Hepatocyte (in vitro differentiated cells): ENCODE measurements at places on chromosomes 5 and 9.

DNA sequence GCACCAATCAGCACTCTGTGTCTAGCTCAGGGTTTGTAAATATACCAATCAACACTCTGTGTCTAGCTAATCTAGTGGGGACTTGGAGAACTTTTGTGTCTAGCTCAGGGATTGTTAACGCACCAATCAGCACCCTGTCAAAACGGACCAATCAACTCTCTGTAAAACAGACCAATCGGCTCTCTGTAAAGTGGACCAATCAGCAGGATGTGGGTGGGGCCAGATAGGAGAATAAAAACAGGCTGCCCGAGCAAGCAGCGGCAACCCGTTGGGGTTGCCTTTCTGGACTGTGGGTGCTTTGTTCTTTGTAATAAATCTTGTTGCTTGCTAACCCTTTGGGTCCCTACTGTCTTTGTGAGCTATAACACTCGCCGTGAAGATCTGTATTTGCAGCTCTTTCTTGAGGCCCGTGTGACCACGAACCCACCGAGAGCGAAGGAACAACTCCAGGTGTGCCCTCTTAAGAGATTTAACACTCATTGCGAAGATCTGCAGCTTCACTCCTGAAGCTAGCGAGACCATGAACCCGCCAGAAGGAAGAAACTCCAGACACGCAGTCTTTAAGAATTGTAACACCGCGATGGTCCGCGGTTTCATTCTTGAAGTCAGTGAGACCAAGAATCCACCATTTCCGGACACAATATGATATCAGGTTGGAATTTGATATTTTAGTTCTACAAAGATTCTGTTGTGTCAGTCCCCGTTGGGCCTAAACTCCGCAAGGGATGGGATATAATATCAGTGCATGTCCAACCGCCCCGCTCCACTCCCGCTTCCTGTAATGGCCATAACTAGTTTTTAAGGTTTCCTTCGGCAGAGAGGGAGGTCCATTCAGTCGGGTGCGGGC lies 740 bp upstream of the TRMT10B start:
- no peak for DNase-seq

GRCh38 chr5:88480245-88480644 lies 211.6 kb upstream of the TMEM161B start:
- no peak for DNase-seq

DNA sequence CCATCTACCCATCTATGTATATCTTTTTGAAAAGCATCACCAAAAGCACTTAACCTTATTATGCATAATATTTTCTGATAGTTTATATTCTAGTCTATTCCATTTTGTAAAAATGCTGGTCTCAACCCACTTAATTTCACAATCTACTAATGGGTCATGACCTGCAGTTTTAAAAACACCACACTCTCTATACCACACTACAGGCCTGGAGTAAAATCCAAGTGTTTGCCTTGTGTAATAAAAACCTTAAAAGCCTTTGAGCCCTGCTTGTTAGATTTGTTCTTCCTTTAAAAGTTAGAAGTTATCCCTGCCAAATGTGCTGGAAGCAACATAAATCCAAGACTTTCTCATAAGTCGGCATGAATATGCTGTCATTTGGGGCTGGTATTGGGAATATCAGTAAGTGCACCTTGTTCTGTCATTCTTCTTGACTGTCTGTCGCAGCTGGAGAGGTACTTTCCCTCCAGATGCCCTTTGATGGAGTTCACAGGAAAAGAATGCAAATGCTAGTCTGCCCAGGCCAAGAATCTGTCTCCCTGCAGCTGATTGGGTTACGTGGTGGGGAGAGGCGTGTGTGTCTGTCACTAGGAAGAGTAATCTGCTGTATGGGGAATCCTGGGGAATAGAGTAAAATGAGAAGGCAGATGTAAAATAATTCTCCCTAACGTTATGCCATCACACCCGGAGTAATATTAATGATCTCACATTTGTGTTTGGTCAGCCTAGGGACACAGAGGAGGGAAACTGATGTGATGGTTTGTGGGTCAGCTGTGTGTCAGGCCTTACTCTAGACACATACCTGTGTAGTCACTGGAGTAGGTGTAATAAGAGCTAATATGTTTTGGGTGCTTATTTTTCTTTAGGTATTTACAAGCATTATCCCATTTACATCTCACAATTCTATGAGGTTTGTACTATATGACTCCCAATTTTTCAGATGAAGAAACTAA lies 79.4 kb downstream of the ZNF366 start:
- DNase-seq, result peak; percentile 30

DNA sequence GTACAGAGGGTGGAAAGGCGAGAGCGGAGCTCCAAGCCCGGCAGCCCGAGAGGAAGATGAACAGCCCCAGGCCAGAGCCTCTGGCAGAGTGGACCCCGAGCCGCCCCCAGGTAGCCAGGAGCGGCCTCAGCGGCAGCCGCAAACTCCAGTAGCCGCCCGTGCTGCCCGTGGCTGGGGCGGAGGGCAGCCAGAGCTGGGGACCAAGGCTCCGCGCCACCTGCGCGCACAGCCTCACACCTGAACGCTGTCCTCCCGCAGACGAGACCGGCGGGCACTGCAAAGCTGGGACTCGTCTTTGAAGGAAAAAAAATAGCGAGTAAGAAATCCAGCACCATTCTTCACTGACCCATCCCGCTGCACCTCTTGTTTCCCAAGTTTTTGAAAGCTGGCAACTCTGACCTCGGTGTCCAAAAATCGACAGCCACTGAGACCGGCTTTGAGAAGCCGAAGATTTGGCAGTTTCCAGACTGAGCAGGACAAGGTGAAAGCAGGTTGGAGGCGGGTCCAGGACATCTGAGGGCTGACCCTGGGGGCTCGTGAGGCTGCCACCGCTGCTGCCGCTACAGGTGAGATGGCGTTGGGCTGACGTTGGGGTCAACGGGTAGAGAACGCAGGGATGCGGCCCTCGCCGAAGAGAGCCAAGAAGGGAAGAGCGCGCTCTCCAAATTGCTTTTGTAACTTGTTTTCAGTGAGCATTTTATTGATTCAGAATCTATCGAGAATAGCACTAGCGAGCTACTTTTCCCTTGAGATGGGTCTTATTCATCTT lies at the start of gene PTGER4:
TSS of gene PTGER4 (plus strand) at position 3 of the 769 bp plus-strand sequence. CDS start 1,079 bp downstream, outside the sequence.
- DNase-seq, result no peak

DNA sequence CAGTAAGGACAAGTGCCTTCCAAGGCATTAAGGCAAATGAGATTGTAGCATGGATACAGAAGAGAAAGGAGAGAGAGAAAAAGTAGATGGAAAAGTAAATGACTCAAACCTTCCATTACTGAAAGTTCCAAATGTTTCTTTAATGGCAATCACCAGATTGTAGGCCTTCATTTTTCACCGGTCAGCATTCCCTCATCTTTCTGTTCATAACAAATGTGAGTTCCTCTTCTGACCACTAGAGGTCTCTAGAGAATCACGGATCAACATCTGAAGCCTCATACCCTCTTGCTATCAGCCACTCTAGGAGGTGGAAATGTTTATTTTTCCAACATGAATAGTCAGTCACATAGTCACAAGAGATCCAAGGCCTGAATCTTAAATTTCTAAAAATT lies 73.6 kb upstream of the RPS23 start:
- DNase-seq, result peak; percentile 75

DNA sequence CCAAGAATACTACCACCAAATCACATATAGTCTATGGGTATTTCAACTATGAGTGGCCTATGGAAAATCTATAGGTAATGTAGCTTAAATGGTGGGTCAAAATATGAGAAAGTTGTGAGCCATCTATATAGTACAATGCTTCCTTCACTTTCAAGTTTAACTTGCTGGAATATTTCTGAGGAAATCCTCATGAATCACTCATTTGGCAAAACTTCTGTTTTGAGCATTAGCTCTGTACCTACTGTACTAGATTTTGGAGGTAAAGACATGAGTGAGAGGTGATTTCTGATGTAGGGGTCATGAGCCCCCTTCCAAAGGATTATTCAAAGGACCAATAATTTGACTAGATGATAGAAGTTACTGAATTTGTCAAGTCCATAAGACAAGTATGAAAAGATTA lies 80.6 kb upstream of the DAB2 start:
- DNase-seq, result no peak

- no peak for DNase-seq
These were observed 104.0 kb downstream of the ERCC6L2 start for GRCh38 chr9:95979446-95979845.

GRCh38 chr9:33172256-33173238 lies 5.4 kb upstream of the B4GALT1 start:
- peak; percentile 66 for DNase-seq

DNA sequence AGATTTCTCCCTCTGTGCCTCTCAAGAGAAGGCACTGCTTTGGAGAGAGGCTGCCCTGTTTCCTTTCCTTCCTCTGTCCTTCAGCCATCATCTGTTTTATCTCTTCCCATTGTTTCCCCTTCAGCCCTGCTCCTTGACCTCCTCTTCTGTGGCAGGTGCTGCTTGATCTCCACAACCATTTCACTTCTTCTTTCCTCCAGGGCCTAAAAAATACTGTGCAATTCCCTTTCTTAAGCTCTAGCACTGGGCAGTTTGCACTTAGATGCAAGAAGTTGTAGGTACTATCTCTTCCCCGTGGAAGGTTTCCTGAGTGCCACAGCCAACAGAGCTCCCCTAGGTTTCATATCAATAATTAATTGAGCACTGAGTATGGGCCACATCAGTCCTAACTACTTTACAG lies 8.8 kb upstream of the ADRB2 start:
- DNase-seq, result no peak

DNA sequence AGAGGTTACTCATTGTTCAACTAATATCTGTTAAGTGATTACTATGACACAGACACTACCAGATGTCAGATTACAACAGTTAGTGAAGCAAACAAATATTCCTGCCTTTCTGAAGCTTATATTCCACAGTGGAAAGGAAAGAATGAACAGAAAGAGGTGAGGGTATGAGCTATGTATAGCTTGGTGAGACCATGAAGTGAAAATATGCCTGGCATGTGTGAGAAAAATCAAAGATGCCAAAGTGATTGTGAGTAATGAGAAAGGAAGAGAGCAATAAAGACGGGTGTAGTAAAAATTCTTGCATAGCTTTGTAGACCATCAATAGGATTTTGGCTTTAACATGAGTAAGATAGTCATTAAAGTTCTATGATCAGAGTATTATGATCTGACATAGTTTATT lies 734.5 kb upstream of the NUDT12 start:
- no peak for DNase-seq

GRCh38 chr9:136701668-136702053 lies 10.7 kb upstream of the DIPK1B start:
- no peak for DNase-seq

DNA sequence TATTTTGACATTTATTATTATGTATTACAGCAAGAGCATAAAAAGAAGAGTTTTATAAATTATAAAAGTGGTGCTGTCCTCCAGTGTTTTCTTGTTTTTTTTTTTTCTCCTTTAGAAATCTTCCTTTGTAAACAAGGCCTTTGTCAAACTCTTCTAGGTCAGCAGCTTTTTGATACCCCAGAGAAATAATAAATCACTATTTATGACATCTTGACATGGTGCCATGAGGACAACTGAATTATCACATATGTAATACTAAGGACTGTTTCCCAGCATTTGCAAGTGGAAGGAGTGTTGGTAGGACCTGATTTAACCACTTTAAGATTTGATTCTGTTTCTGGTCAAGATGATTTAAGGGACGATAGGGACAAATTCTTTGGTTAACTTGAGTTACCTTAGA lies 4.6 kb downstream of the SMARCA2 start:
- no peak for DNase-seq

DNA sequence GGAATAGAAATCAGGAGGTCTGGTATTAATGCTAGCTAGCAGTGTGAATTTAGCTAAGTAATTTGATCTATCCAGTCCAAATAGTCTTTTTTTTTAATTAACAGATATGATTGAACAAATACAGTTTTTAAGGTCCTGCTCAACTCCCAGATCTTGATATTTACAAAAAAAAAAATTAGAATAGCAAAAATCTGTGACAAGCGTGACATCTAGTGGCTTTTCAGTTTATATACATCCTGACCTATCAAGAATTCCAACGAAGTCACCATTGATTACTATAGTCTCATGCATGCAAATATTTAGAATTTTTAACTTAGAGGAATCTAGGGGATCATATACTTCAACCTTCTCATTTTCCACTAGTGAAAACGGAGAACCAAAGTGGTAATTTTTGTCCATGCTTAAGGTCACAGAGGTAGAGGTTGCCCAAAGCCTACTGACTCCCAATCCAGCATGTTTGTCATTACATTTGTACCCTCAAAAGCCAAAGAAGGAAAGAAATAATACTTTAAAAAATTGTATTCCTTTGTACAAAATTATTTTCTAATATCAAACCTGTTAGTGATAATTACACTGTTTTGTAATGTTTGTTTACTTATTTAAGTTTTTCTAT lies 17.6 kb upstream of the TARS1 start:
- DNase-seq, result peak; percentile 24

GRCh38 chr9:2286825-2287455 lies 271.8 kb downstream of the SMARCA2 start:
- peak; percentile 24 for DNase-seq

- DNase-seq, result no peak
These were observed 170.4 kb upstream of the RAI14 start for GRCh38 chr5:34485768-34486030.

GRCh38 chr5:6158974-6159831 lies 219.1 kb downstream of the MED10 start:
- DNase-seq, result peak; percentile 23

- DNase-seq, result no peak
These were observed 59.8 kb downstream of the BAAT start for GRCh38 chr9:101325053-101325452.

- DNase-seq, result no peak
These were observed 62.1 kb downstream of the PAX5 start for GRCh38 chr9:36971935-36972488.

DNA sequence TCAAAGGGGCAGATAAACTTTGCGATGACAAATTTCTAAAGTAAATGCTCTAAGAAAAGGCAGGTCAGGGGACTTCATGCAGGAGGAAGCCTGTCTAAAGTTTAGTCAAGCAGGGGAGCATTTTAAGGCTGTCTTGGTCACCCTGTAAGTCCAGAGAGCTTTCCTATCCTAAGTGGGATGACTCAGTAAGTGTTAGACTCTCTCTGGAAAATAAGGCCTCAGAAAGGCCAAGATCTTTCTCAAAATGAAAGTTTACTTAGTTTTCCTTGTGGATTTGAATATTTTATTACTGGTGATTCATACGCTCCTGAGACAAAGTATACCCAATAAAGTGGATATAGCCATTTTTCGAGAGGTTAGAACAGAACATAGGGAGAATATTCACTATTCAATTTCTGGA lies 806.9 kb upstream of the CDH9 start:
- no peak for DNase-seq

DNA sequence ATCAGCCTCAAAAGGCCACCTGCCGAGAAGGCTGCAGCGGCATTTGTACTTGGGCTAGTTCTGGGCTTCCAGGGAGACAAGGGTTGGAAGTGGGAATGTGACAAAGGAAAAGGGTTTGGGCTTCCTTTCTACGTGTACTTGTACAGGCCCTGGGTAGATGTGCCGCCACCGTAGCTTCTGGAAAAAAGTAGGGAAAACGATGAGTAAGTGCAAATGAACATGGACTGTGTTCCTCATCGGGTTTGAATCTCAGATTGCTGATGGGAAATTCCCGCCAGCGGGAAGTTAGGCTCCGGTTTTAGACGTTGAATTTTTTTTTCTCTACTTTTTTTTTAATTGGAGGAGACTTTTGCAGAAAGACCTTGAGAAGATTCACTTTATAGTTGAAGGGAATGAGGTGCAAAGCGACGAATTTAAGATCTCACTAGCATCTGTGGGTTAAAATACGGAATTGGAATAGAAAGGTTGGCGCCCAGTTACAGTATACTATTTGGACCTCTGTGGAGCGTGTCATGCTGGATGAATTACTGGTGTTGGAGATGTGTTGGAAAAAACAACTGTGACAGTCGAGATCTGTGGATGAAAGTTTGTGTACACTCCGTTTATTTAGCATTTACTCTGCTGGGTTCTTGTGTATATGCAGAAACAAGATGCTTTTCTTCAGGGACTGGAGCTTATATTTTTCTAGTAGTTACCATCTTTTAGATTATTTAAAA lies 1.2 kb downstream of the G3BP1 start:
- peak; percentile 53 for DNase-seq

- DNase-seq, result no peak
These were observed 3.1 kb downstream of the RNF38 start for GRCh38 chr9:36396985-36397384.
